ENCODE measurements at places on chromosomes 4 and X.

GRCh38 chrX:30219372-30219771 lies 4.0 kb downstream of the MAGEB2 start:
- DNase-seq = no peak

DNA sequence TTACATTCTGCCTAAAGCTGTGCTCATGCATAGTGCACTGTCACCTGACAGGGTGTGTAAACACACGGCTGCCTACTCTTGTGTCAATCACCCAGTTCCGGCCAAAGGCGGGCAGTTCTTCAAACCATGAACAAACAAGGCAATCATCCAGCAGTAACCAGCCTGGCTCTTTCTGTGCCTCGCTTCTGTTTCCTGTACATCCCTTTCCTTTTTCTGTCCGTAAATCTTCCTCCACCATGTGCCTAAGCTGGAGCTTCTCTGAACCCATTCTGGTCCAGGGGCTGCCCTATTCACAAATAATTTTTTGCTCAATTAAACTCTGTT lies 60.8 kb upstream of the CBR4 start:
- DNase-seq = no peak

GRCh38 chr4:23631255-23631950 lies 258.4 kb downstream of the PPARGC1A start:
- no peak for DNase-seq

DNA sequence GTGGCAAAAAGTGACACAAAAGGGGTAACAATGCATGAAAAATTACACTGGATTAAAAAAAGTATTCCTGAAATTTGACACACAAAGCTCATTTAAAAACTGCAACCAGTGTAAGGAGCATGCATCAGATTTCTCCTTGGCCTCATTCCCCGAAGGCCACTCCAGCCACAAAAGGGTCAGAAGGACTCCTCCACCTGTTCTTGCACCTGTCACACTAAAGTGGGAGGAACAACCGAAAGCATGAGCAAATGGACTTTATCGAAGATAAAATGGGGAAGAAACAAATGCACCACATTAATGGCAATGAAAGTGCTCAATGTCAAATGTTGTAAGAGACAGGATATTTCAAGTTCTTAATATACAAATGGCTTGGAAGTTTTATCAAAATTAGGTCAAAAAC lies 88.2 kb downstream of the ADGRA3 start:
- DNase-seq = no peak

- no peak for DNase-seq
These were observed 82.5 kb downstream of the RELL1 start for GRCh38 chr4:37603711-37604110.

DNA sequence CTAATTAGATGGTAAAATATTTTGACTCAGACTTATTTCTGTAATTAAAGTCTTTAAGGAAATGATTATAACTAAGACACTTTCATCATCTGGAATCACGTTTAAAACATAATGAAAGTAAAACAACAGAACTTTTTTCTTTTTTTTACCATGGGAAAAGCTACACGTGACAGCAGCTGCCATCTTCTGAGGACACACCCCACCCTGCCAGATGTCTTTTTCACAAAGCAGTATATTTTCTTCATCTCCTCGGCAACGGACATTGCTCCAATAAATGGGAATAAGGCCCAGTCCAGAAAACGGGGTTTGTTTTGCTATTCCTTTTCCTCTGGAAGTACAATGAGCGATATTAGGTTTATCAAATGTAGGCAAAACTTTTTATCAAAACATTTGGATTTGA lies 17.5 kb downstream of the PRSS12 start:
- no peak for DNase-seq

DNA sequence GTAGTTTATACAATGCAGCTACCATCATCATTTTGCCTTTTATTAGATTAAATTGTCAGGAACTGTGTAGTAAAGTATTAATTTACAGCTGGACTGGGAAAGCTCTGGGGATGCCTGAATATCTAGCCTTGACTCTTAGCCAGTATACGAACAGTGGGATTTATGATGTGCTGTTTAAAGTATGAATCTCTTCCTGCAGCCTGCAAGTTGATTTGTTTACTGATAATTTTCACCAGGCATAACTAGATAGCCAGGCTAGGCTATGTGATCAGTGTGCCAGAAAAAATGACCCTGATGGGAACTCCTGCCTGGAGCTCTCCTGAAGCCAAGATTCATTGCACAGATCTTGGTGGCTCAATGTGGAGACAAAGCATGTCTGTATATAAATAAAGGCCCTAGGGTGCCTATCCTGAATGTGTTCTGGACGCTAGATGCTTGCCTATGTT lies 119.2 kb downstream of the SCLT1 start:
- no peak for DNase-seq

DNA sequence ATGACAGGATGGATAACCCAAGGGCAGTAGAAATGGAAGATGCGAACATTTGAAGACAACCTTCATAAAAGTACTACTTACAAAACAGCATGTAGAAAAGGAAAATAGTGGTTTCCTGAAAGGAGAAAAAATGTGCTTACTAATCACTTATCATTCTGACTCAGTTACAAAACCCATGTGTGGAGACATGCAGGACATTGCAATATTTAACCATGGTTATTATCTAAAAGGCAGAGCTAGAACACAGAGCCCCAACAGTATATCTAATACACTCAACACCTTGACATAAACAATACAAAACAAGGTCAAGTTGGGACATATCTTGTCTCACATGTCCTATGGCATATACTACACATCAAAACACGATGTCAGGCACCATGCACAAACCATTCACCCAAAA lies 55.9 kb downstream of the EIF4E start:
- no peak for DNase-seq

All from dorsolateral prefrontal cortex (tissue), 122 donors.